ENCODE measurements at places on chromosomes 2 and 18.

GRCh38 chr2:204115137-204116056, 178.8 kb downstream of the ICOS start:
- no peak for DNase-seq

DNA sequence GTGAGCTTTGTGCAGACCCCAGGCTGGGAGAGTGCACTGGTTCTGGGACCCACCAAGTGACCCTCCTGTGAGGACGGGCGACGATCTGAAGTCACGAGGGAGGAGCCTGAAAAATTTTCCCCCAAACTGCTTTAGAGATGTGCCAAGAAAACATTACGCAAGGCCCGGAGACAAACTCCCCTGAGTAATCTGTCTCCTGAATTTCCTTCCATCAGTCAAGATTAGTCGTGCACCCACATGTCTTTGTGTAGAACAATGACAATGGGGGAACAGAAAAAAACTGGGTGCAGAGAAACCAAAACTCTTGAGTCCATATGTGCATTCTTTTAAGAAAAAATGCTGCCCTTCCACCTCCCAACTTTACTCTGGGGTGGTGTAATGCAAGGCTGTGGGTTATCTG, 12.6 kb upstream of the NCK2 start:
- DNase-seq: no peak

DNA sequence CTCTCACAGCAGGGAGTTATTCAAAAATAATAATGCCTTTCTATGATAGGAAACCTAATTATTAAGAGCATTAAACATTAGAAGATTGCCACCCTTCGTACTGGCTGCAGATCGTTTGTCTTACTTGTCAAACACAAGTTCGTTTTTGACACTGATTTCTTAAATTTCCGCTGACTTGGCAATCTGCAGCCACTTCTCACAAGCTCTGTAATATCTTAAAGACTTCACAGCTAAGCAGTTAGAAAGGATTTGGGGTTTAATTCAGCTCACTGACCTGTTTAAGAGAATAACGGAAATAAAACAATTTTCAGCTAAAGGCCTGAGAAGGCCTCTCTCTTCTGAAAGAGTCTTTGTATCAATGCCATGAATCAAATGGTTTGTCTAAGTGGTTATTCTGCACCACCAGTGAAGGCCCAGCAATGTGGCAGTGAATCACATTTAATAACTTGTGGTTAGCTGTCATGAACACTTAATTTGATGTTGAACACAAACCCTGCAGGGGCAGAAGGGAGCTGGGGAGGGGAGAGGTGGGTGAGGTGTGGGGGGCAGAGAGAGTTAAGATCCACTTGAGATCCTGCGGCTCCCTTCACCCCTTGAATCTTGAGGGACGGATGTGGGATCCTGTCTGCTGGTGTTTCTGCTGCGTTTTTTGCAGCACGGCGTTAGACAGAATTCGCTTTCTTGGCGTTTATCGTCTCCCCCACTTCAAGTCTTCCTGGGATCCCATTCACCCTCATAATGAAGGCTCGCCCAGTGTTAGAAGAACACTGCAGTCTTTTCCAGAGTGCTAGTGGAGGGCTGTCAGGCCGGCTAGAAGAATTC, 145.4 kb upstream of the SATB2 start:
- DNase-seq: no peak

DNA sequence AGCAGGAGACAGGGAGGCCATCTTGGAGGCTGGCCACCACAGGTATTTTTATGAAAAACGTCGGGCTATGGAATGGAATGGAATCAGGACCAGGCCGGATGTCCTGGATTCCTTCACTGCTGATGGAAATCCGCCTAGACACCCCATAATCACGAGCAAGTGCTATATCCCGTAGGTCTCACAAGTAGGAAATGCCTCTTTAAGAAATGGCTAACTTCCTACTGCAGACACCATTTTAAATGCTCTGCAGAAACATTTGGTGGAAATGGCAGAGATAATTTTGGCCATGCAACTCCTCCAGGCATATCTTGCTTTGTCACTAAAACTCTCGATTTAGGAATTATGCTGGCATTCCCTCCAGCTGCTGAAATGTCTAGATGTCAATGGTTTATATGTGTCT, 18.0 kb downstream of the ID2 start:
- DNase-seq: no peak

- peak; percentile 79 for DNase-seq
Measured at GRCh38 chr2:240851078-240851991, 17.3 kb upstream of the AGXT start.

- no peak for DNase-seq
Measured at GRCh38 chr18:72378016-72378415, 166.1 kb downstream of the CBLN2 start.

DNA sequence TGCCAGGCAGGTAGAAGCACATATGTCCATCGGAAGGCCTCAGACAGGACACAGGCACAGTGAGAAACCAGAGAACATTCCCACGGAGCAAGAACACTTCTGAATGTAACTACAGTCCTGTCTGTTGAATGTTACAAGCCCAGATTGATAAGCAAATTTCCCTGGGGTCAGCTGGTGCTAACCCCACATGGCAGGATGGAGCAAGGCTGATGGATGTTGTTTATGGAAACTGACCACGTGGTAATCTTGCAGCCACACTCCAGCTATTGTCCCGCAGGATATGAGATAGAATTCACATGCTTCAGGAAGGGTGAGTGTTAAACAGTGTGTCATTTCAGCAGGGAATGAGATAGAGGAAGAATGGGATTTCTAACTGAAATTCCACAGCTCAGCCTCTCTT, 138.8 kb upstream of the COPS8 start:
- DNase-seq: no peak

DNA sequence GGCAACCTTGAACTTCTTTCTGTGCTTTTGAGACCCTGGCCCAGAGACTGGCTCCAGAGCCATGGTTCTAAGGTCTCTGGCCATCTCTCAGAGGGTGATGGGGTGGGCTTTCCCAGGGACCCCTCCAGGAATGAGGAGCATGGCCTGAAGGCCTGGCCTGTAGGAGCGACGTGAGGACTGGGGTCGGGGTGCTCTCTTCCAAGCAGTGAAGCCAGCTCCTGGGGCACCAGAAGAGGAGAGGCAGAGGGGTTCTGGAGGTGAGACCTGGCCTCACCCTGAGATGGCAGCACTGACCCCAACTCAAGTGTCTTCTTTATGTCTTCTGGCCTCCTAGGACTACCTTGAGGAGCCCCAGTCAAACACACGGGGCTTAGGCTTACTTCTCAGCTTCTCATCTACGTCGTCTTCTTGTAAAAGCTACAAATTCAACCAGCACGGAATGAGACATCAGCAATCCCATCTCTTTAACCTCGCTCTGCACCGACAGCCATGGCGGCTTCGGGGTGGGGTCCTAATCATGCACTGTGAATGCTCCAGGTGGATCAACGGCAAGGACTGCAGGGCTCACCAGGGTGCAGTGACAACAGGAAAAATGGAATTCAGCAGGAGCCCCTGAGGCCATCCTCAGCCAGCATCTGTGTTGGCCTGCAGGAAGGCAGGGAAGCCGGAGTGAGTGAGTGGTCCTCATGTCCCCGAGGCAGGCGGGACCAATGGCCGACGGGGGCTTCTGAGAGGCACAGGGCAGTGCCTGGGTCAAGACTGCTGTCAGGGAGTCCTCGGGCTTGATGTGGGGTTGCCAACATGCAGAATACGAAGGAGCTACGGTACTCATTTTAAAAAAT, 214.1 kb downstream of the HDAC4 start:
- no peak for DNase-seq

GRCh38 chr2:225510796-225511195, 111.3 kb downstream of the NYAP2 start:
- DNase-seq: no peak

DNA sequence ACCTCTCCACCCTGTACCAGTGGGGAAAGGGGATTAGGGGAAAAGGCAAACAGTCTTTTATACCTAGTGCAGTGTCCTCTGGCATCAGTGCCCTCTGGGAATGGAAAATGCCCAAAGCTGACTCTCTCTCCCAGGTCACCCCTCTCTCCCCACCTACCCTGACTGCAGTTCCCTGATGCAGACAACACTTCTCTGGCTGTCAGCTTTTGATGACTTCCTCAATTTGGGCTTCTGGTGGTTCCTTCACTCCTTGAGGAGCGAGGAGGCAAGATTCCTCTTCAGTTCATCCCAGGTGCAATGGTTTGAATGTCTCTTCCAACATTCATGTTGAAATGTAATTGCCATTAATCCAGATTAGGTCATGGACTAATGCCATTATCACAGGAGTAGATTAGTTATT, 19.7 kb upstream of the PPM1B start:
- DNase-seq: no peak

GRCh38 chr2:2015646-2016045, 271.3 kb upstream of the PXDN start:
- DNase-seq: no peak

DNA sequence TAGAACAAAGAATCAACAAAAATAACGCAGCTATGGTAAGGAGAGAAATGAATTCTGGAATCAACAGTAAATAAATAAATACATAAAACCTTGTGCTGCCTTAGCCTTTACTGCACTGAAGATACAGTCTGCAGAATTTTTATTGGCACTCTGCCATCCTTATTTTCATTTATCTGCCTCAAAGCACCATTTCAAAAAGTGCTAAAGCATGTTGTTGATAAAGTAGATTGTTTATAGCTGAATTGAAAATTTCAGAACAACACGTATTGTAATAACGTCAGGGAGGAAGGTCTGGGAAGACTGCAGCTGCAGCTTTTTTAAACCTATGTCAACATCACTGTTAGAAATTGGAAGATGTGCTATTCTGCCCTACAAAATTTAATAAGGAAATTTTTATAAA, 787.2 kb downstream of the PLCL1 start:
- DNase-seq: no peak

GRCh38 chr2:52703004-52703403, 1064.6 kb upstream of the CHAC2 start:
- DNase-seq: no peak

DNA sequence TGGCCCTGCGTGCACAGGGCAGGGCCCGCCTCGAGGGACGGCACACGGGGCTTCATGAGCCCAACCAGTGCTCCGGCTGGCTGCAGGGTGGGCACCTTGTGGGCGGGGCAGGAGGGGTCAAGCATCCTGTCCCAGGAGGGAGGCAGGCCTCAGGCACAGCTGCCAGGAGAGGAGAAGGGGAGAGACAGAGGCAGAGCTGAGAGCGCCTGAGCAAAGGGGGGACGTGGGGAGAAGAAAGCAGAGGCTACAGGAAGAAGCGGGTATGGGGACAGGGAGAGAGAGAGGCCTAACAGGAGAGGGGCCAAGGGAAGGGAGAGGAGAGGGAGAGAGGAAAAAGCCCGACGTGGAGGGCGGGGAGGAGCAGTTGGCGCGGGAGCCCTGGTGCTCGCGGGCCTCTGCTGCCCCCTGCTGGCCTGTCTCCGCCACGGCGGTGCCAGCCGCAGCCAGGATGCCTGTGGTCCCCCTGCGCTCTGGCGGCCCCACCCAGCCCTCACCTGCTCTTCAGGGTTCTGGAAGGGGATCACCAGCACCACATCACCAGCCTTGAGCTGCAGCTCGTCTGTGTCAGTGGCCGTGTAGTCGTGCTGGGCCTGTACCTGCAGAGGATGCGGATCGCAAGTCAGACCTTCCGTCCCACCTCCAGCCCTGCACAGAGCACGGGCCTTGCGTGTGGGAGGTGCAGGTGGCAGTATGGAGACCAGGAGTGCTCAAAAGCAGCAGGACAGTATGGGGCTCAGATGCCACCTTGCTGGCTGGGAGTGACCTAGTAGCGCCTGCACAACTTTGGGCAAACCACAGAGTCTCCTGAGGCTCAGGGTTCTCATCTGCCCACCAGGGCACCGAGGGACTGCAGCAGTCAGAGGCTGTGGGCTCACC, 56.8 kb downstream of the BIN1 start:
- peak; percentile 85 for DNase-seq

- DNase-seq: no peak
Measured at GRCh38 chr2:207135801-207136457, 29.8 kb downstream of the KLF7 start.

- no peak for DNase-seq
Measured at GRCh38 chr2:28507796-28508764, 12.2 kb downstream of the PLB1 start.

GRCh38 chr18:9665314-9665713, 42.8 kb upstream of the RAB31 start:
- no peak for DNase-seq

- DNase-seq: peak; percentile 20
Measured at GRCh38 chr2:27920148-27920885, 29.8 kb downstream of the BABAM2 start.

DNA sequence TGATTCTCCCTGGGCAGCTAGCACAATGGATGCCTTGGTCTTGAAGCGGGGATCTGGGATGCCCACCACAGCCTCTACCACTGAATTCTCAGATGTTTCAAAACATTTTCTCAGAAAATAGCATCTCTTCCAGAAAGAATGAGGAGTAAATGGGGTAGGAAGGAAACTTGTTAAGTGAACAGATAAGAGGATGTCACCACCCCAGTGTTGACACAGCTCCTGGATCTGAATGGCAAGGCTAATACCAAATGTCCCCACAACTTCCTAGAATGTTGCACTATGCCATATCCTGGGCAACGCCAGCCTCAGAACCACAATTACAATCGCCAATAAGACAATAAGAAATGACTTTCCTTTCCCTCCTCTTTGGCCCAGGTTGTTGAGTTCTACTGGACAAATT, 177.2 kb downstream of the BCL11A start:
- no peak for DNase-seq

GRCh38 chr2:63643486-63643885, 54.7 kb downstream of the MDH1 start:
- DNase-seq: no peak

DNA sequence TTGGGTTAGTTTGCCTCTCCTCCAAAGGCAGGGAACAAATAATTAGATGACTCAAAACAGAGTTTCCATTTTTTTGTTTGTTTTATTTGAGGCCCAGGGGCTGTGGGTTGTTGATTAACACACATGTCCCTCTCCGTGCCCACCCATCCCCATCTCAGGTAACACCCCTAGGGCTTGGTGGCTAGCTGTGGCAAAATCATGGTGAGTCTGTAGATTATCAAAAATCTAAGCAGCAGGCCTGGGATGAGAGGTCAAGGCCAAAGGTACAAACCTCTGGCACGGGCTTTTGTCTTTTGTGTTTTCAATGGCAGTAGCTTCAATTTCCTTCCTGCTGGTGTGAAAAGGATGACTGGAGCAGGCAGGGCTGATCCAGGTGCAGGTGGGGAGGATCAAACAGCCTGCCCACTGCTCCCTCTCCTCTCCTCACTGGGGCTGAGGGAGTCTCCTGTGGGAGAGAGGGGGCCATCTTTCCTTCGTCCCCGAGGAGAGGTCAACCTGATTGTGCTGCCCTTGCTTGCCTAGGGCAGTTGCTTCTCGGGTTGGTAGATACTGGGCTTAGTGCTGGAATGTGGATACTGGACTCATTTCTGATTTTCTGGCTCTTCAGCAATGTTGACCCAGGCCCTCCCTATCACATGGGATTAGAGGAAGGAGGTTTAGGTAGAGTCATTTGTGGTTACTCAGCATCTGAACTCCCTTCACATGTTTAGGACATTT, 31.9 kb upstream of the EML4 start:
- DNase-seq: no peak

GRCh38 chr18:43159086-43159770, 43.7 kb upstream of the RIT2 start:
- no peak for DNase-seq
